ENCODE measurements at places on chromosomes 3 and 15.

DNA sequence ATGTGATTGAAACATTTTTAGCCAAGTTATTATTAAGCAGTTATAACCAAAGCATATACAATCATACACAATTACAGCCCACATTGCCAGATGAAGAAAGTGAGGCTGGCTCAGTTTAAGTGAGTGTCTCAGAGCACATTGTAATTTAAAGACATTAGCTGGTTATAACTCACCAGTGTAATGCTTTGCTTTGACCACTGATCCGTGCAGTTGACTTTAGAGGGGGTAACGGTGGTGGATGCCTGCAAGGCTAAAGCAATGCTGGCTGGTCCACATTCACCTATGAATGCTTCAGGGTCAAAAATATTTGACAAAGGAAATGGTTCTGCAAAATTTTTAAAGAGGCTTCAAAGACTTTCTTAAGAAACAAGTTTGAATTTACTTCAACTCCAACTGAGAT lies 1.2 kb downstream of the C3orf85 start:
- DNase-seq: no peak

DNA sequence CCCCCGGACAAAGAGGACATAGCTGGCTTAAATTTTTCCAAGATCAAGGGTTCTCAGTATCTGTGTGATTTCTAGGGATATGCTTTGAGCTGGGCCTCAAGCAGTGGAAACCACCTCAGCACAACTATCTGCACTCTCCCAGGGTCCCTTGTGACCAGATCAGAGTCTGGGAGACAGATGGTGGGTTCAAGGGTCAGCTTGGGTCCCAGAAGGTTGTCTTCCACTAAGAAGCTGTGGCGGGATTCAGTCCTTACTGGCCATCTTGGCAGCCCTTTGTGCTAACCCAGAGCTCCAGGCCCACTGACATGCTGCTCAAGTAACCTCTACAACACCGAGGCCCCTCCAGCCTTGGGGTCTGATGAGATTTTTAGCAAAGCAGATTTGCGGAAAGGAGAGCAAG lies 2.7 kb downstream of the INSYN1 start:
- no peak for DNase-seq

GRCh38 chr15:45105586-45105985 lies 8.4 kb downstream of the DUOX2 start:
- DNase-seq: no peak

- DNase-seq: no peak
Observed at GRCh38 chr3:49727924-49728361, 4.2 kb upstream of the GMPPB start.

- no peak for DNase-seq
Observed at GRCh38 chr3:161355508-161355907, 15.8 kb downstream of the SPTSSB start.

- DNase-seq: no peak
Observed at GRCh38 chr15:69914960-69915359, 182.8 kb downstream of the TLE3 start.

- no peak for DNase-seq
Observed at GRCh38 chr3:140574375-140574774, 103.5 kb upstream of the TRIM42 start.

- peak; percentile 76 for DNase-seq
Observed at GRCh38 chr3:123449102-123449996, 459 bp upstream of the ADCY5 start.

- no peak for DNase-seq
Observed at GRCh38 chr15:68385671-68386586, 46.0 kb downstream of the ITGA11 start.

GRCh38 chr3:64743156-64743886 lies 55.5 kb upstream of the ADAMTS9 start:
- DNase-seq: no peak

Measured in GM03348 (cell line).